Right lobe of liver (tissue), 6 donors: ENCODE measurements at places on chromosomes 3 and 15. TPM values are rescaled to one million over a fixed set of nuclear protein-coding genes. Genes with fewer than 3 reads are reported as not detected.
A peak's percentile ranks its signal among the peaks of the same experiment; 100 is the strongest.

GRCh38 chr3:177169936-177170722 is 27.2 kb downstream of the TBL1XR1 start:
- no peak for DNase-seq

GRCh38 chr3:144549166-144549565 is 577.5 kb downstream of the DIPK2A start:
- DNase-seq, result no peak

GRCh38 chr3:110946810-110947209 is 124.8 kb upstream of the NECTIN3 start:
- no peak for DNase-seq

DNA sequence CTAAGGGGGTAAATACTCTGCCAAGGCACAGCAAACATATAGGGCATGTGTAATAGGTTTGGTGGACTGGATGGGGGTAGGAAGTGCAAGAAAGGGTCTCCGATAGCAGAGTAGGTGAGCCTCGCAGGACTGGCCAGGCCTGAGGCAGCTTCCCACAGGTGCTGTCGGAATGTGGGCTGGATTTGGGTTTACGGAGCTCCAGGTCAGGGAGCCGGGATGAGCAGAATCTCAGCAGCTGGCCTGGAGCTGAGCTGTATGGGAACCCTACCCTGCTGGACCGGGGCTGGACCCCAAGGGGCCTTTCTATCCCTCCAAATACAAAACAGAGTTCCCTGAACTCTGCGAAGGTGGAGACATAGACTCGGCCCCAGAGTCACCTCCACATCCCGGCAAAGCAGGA is 15.0 kb downstream of the KLF15 start:
- DNase-seq, result peak; percentile 43

DNA sequence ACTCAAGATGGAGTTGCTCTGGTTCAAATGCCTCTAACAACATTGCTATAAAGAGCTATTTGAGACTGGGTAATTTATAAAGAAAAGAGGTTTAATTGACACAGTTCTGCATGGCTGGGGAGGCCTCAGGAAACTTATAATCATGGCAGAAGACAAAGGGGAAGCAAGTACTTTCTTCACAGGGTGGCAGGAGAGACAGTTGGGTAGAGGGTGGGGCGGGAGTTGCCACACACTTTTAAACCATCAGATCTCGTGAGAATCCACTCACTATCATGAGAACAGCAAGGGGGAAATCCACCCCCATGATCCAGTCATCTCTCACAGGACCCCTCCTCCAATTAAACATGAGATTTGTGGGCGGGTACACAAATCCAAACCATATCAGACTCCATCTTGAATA is 30.7 kb downstream of the MAP2K5 start:
- no peak for DNase-seq

- DNase-seq, result no peak
Observed at GRCh38 chr15:38130205-38130567, 122.5 kb upstream of the SPRED1 start.

DNA sequence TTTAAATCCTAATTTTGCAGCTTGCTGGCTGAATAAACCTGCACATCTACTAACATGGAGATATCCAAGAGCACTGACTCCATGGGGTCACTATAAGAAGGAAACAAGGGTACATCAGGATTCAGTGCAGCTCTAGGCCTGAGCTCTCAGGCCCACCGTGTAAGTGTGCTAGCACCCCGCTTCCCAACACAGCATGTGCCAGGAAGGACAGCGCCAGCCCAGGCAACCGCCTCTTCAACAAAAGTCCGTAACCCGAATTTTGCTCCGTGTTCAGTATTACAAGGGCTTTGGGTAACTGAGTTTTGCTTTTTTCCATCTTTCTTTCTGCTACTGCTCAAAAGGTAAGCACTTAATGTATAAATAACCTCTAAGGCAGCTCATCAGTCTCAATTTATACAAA is 89.8 kb downstream of the LRIG1 start:
- DNase-seq, result no peak

DNA sequence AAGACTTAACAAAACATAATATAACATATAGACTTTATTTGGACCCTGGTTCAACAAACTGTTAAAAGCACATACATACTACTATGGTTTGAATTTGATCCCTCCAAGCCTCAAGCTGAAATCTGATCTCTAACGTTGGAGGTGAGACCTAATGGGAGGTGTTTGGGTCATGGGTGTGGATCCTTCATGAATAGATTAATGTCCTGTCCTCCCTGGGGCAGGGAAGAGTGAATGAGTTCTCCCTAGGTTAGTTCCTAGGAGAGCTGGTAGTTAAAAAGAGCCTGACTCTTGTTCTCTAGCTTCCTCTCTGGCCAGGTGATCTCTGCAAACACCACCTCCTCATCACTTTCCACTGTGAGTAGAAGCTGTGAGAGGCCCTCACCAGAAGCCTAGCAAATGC is 36.4 kb downstream of the CLASP2 start:
- no peak for DNase-seq

GRCh38 chr3:148865049-148865448 is at the start of gene CPA3:
TSS of gene CPA3 (plus strand) at chr3:148865296. CDS start at chr3:148865308, 12 bp downstream.
- no peak for DNase-seq

DNA sequence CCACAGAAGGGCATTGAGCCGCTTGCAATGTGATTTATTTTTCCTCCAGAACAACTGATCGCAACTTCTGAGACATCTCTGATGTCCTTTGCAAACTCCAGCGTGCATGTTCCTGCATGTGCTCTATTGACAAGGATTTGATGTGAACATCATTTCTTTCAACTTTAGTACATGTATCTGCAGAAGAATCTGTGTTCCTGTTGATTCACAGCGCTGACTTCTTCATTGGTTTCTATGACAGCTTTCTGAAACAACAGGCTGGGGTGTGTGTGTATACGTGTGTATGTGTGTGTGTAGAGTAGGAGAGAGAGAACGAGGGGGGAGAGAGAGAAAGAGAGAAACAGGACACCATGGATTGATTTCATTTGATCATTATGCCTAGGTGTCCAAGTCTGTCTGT is 56.7 kb upstream of the CMTM8 start:
- no peak for DNase-seq

DNA sequence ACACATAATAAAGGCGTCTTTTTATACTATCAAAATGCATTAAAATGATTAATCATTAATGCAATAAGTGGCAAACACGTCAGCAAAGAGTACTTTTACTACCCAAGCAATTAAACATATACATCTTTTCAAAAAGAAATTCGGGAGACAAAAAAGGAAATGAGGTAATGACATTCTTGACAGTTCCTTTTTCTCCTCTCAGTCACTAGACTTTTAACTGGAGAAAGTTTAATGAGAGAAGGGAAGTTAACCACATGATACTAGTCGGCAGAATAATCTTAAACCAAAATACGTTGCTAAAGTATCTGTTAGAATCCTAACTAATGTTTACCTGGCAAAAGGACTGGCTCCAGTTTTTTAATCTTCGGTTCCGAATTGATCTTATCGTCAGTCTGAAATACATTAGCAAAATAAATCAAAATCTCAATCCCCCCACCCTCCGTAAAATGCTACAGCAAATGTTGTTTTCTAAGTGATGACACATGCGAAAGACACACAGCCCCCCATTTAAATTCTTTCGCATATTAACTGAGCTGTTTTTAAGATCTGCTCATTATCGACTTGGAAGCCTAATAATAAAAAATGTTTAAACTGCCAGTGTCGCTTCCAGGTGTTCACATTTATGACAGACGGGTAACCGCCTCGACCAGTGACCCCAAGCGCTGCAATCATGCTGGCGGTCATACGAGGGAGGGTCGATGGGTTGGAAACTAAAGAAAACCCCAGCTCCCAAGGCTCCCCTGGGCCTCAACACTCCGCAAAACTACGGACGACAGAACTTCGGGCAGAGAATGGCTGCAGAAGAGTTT is 778 bp downstream of the MTMR10 start:
- DNase-seq, result no peak

GRCh38 chr3:48194446-48195071 is 6.3 kb upstream of the CDC25A start:
- no peak for DNase-seq

- no peak for DNase-seq
Observed at GRCh38 chr15:85325834-85326233, 54.6 kb upstream of the AKAP13 start.

- no peak for DNase-seq
Observed at GRCh38 chr3:97306226-97306625, 458.3 kb upstream of the ARL6 start.

Gene CSPG4
- total RNA-seq, result 0.15 TPM

Gene TTC23
- 8.1 TPM for total RNA-seq

Gene SGO1
- total RNA-seq, result 1.1 TPM

Gene XCR1
- total RNA-seq, result not detected

Gene ZNF774
- 1.2 TPM for total RNA-seq

Gene TIMP4
- total RNA-seq, result 2.2 TPM

Gene C2CD4A
- total RNA-seq, result not detected
